ENCODE measurements at places on chromosomes 6 and 20.

DNA sequence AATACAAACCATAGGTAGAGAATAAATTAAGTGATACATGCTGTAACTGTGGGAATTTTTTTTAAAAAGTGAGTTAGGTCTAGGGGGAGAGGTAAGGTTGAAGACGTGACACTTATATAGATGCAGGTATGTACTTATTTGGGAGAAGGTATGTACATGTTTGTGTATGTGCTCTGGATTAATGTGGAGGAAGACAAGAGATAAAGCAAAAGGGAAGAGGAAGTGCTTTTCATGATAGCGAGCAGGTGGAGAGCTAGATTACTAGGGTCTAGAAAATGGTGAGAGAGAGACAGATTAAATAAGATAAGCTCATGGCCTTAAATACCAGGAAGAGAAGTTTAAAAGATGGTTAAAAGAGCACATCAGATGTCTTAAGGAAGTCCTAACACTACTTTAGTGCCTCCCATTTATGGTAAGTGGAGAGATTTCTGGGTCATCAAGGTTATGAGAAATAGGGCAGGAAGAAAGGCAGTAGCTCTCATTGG, 92.5 kb downstream of the MAN1A1 start:
- DNase-seq: no peak

DNA sequence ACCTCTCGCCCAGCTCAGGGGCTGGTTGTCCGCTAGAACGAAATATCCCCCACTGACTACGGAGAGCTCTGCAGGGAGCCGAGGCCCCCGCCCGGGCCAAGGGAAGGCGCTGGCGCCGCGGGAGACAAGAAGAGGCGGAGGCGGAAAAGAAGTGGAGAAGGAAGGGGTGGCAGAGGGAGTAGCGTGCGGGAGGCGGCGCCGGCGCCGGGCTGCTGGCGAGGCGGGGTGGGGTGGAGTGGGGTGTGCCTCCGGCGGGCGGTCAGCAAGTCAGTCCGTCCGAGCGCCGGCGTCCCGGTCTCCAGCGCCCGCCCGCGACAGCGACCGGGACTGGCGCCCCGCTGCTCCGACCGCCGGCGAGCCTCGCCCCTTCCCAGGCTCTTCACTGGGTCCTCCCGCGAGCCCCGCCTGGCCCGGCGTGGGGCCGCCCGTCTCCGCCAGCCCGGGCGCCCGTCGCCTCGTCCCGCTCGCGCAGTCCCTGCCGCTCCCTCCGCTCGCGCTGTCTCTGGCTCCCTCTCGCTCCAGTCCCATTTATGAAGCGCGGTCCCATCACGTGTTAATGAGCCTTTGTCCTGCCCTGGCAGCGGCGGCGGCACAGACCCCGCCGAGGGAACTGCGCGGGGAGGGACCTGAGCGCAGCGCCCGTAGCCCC, at the start of gene CNR1:
CNR1 (minus strand) TSS at position 504 of the 649 bp plus-strand sequence. CDS start 21,073 bp downstream, outside the sequence.
- no peak for DNase-seq

- DNase-seq: no peak
Observed at GRCh38 chr6:26006086-26006939, 43.7 kb downstream of the TRIM38 start.

- DNase-seq: no peak
Observed at GRCh38 chr6:164929408-164929977, 379.9 kb downstream of the C6orf118 start.

DNA sequence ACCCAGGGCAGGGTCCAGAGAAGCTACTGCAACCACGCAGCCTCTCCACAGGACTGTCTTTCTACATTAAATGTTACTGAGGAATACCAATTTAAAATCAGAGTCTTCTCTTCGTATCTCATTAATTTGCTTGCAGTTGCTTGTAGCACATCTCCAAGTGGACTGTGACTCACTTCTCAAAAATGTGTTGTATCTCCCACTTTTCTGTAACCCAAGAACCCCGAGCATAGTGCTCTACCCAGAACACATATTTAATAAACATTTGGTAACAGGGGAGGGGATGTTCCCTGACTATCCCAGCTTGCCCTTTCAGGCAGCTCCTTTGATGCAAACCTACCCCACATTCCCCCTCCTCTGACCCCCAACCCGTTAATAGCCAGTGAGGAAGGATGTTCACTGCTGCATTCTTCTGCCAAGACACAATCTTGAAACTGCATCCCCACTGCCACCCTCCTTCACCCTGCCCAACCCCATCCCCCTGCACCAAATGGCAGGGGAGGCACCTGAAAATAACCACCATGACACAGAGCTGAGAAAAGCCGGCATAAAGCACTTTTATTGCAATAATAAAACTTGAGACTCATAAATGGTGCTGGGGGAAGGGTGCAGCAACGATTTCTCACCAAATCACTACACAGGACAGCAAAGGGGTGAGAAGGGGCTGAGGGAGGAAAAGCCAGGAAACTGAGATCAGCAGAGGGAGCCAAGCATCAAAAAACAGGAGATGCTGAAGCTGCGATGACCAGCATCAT, 24.2 kb downstream of the FKBP1A start:
- no peak for DNase-seq

- DNase-seq: no peak
Observed at GRCh38 chr20:58870293-58871014, 17.9 kb downstream of the GNAS start.

GRCh38 chr6:44535446-44535845, 147.9 kb downstream of the CDC5L start:
- DNase-seq: no peak

GRCh38 chr6:130447374-130447773, 81.6 kb downstream of the TMEM200A start:
- no peak for DNase-seq

- no peak for DNase-seq
Observed at GRCh38 chr6:32298632-32299336, 72.9 kb downstream of the TSBP1 start.

- no peak for DNase-seq
Observed at GRCh38 chr20:52426856-52427255, 235.3 kb upstream of the ZFP64 start.

- no peak for DNase-seq
Observed at GRCh38 chr6:169472786-169473416, 219.3 kb upstream of the THBS2 start.

DNA sequence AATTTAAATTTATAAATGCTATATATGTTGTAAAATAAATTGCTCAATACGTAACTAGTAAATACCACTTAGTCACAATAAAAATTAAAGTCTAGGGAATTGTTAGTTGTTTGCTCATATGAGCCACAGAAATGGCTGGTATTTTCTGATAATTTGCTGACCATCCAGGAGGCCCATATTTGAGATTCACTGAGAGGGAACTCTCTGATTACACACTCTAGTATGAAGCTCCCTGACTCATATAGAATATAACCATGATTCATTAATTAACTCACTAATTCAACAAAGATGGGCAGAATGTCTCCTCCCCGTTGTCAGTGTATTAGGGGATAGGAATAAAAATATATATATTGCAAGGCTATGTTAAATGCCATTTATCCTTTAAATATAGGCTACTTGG, 46.6 kb upstream of the TMEM30A start:
- DNase-seq: no peak

- DNase-seq: no peak
Observed at GRCh38 chr20:61761453-61762166, 304.1 kb downstream of the TAF4 start.

DNA sequence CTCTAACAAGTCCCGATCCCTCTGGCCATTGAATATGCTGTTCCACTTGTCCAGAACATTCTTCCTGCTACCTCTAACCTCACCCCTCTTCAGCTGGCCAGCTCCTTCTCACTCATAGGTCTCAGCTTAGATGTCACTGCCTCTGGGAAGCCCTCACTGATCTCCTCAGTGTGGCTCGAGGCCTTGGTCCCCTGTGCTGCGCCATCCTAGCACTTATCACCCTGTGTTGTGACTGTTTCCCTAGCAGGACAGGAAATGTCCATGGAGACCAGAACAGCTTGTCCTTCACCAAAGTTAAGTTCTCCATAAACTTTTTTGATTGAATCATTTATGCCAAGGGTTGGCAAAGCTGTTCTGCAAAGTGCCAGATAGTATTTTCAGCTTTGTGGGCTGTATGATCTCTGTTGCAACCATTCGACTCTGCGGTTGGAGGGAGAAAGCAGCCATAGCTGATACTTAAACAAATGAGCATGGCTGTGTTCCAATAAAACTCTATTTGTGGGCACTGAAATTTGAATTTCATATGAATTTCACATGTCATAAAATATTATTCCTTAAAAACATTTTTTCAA, 6.5 kb upstream of the BNIP5 start:
- no peak for DNase-seq

DNA sequence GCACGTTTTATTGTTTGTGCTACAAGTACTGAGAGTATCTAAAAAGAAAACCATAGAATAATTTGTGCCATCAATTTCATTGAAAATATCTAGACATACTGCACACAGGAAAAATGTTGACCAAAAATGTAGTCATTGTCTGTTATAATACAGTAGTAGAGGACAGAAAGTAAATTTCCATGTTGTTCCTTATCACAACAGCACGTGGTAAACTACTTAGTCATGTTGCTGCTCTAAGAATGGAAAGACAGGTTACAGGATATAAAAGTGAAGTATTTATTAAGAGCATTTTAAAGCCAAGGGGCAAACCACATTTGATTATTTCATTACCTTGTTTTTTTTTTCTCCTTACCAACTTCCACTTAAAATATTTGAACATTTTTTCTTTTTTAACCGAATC, 89.0 kb upstream of the CEP85L start:
- DNase-seq: no peak

- no peak for DNase-seq
Observed at GRCh38 chr6:113464960-113465359, 392.2 kb upstream of the MARCKS start.

GRCh38 chr6:157500022-157500421, 119.0 kb downstream of the ZDHHC14 start:
- no peak for DNase-seq

GRCh38 chr6:54390362-54390761, 82.1 kb downstream of the TINAG start:
- DNase-seq: no peak

- no peak for DNase-seq
Observed at GRCh38 chr20:59923514-59923913, 9.9 kb downstream of the SYCP2 start.

DNA sequence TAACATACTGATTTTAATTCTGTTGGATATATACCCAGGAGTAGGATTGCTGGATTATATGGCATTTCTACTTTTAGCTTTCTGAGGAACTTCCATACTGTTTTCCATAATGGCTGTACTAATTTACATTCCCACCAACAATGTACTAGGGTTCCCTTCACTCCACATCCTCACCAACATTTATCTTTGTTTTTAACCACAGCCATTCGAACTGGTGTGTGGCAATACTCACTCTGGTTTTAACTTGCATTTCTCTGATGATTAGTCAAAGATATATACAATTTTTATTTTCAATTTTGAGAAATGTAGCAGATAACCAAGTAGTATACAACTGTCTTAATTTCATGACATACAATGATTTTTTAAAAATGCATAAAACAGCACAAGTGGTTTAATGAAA, 30.3 kb upstream of the ADGRG6 start:
- DNase-seq: no peak

DNA sequence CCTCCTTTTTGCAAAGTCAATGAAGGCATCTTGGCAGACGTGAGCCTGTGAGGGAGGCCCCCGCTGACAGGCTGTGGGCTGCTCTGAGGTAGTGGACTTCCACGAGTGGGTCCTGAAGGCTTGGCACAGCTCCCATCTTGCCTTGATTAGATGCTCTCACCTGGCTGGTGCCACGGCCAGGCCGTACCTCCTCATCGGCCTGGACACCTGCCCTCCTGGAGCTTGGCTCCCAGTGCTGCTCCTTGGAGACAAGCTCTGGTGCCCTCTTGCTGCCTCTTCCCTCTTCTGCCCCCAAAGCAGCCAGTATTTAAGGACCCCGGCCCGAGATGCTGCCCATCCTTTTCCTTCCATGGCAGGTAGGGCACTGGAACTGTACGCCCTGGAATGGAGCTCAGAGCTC, 93.5 kb downstream of the ERMARD start:
- no peak for DNase-seq

GRCh38 chr20:47703748-47704147, 81.5 kb downstream of the SULF2 start:
- no peak for DNase-seq

- DNase-seq: no peak
Observed at GRCh38 chr20:62946918-62947317, 5.6 kb upstream of the SLC17A9 start.

DNA sequence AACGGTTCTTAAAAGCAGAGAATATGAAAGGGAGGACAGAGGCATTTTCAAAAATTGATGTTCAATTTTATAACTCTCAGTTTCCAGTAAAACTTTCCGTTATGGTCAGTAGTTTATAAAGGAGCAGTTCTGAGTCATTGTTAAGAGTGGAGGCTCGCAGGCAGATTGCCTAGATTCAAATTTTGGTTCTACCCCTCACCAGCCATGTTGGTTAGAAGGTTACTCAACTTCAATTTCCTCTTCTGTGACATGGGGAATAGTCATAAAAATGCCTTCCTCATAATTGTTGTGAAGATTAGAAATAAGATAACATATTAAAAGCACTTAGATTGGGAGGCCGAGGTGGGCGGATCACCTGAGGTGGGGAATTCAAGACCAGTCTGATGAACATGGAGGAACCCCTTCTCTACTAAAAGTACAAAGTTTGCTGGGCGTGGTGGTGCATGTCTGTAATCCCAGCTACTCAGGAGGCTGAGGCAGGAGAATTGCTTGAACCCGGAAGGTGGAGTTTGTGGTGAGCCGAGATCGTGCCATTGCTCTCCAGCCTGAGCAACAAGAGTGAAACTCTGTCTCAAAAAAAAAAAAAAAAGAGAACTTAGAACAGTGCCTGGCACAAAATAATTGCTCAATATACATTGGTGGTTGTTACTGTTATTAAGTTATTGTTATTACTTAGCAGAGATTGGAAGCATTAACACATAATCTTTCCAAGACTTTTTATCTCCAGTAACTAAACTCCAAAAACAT, 348.9 kb downstream of the NRN1 start:
- no peak for DNase-seq

DNA sequence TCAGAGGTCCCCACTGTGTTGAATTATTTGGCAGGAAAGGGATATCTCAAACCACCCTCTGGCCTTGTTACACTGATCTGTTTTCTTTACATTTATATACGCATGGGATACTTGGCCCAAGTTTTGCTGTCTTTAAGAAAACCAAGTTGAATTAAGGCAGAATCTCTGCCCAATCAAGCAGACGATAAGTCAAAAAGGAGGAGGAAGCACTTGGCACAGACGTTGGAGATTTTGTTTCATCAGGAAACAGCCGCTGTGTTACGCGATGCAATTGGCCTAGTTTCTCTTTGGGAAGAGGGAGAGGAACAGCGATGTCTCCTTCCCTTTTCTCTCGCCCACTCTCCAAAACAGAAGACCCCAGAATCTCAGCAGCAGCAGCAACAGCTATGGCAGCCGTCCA, 20.2 kb upstream of the NAA20 start:
- DNase-seq: no peak

- no peak for DNase-seq
Observed at GRCh38 chr6:28011722-28012121, 54.7 kb downstream of the OR2B6 start.

DNA sequence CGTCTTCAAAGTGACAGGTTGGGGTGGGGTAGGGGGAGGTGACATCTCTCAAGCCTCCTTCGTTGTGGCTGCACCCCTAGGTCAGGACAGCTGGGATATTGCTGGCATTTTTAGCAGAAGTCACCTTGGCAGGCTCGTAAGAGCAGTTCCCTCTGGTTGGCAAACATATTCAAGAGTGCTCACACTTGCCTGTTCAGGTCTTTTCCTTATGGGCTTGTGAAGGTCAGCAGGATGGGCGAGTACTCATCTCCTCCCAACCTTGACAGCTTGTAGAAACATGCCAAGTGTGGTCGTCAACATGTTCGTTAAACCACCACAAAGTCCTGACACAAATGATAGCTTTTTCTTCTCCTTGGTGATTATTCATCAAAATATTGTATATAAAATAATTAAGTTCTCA, 113.6 kb downstream of the HDGFL1 start:
- no peak for DNase-seq
